ENCODE measurements at places on chromosomes 7 and 10. TPM values are rescaled to one million over a fixed set of nuclear protein-coding genes. Genes with fewer than 3 reads are reported as not detected.

GRCh38 chr10:119505131-119505551 is 37.4 kb downstream of the RGS10 start:
- peak overlapping the region; percentile 43 for H3K4me3 ChIP-seq
- DNase-seq = no peak
- peaks cover 78% of the 10 kb centered on the region for H3K36me3 ChIP-seq
- H3K27ac ChIP-seq = peak overlapping the region; percentile 80
- peaks cover 90% of the 10 kb centered on the region for H3K4me1 ChIP-seq
- H3K27me3 ChIP-seq = no peaks in the 10 kb centered on the region

GRCh38 chr7:137151041-137151689 is 192.4 kb downstream of the PTN start:
- no peaks in the 10 kb centered on the region for H3K36me3 ChIP-seq
- no peak overlapping the region for H3K4me3 ChIP-seq
- no peak overlapping the region for H3K27ac ChIP-seq
- no peak for DNase-seq
- H3K27me3 ChIP-seq = no peaks in the 10 kb centered on the region

GRCh38 chr10:78461333-78461732 is 427.7 kb downstream of the RPS24 start:
- H3K36me3 ChIP-seq = no peaks in the 10 kb centered on the region
- no peak overlapping the region for H3K27ac ChIP-seq
- no peak overlapping the region for H3K4me3 ChIP-seq
- peaks cover 7% of the 10 kb centered on the region for H3K27me3 ChIP-seq
- no peak for DNase-seq

The C10orf143 gene
- 4.4 TPM for total RNA-seq

The USP6NL gene
- 2.0 TPM for total RNA-seq
